ENCODE measurements at places on chromosomes 3 and 15.

- DNase-seq: no peak
These were observed 36.5 kb upstream of the CPB1 start for GRCh38 chr3:148790851-148791735.

DNA sequence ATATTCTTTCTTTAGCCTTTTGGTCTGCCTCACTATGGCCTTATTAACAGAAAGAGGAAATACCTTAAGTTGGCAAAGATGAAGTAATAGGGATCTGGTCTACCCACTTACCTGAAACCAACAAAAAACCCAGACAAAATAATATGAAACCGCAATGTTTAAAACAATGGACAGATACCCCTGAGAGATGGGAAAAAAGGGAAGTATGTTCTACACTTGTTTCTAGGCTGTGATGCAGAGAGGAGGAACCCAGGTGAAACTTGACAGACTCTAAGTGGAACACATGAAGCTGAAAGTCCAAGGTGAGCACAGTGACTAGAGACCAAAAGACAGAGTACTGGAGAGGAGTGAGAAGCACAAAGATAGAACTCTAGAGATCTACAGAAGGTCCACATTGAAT, 78.4 kb downstream of the NR2E3 start:
- DNase-seq: no peak

- DNase-seq: no peak
These were observed 150.1 kb upstream of the LRRN1 start for GRCh38 chr3:3648988-3649679.

DNA sequence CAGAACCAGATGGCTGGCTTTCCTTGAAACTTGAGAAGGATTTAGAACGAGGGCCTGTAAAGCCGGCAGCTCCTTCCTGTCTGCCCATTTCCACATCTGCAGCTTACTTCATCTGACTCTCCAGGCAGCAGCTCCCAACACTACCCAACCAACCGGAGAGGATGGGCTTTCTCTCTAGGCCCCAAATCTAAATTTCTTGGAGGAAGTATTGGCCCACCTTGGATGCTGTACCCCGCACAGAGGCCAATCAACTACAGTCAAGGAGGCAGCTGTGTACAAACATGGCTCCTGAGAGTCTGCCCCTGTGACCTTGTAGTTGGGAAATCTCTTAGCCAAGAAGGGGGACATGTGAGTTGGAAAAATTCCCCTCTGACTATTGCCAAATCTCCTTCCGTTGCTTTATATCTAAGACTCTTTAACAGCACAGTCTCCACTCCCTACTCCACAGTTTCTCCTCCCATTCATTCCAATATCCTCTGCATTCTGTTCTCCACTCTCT, 8.0 kb upstream of the ACAP2 start:
- no peak for DNase-seq

GRCh38 chr3:171317171-171317570, 143.0 kb downstream of the TNIK start:
- DNase-seq: no peak

DNA sequence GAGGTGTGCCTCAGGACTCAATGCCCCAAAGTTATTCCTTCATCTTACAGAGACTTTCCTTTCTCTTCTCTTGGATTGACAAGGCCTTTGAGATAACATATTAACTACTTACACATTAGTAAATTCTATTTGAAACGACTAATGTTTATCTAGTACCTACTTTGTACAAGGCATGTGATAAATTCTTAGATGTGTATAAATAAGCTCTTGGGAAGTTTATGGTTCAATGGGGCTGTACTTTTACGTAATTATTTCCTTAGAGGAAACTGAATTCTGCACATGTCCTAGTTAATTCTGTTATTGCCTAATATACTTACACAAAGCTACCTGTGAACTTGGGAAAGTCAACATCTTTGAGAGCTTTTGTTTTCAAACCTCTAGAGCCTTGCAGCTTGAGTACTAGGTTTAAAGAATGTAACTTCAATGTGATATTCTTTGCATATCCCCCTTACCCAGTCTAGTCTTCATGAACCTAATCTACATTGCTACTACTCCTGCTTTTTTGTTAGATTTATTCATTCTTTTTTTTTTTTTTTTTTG, 58.5 kb upstream of the RAP2B start:
- DNase-seq: no peak

GRCh38 chr3:8575364-8576104, 69.1 kb downstream of the SSUH2 start:
- no peak for DNase-seq

DNA sequence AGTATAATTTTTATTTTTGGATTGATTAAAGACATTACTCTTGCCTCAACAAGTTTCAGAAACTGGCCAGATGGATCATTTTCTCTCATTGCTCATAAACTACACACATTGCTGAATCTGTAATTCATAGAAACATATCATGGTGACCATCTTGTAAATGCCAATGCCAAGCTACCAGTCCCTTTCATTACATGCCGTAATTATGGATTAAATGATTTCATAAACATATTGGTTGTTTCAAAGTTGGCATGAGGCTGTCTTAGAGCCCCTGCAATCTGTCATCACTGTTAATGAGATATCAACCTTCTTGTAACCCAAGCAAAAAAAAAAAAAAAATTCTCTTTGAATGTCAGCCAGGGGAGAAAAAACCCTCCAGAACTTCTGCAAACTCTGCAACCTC, 112.2 kb downstream of the DCLK3 start:
- no peak for DNase-seq

DNA sequence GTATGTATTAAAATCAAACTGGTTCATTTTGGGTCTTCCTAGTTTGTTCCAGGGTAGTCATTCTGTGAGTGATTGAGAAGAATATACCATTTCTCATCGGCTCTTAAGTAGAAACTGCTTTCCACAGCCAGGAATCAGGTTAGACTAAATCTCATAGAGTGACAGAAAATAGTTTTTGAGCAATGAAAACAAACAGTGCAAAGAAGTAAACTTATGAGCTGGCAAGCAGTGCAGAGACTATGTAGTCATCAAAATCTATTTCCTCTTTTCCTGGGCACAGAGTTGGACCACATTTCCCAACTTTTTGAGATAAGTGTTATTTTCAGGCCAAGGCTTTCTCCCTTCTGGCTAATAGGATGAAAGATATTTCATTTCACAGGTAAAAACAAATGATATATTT, 66.5 kb downstream of the UBE3A start:
- DNase-seq: no peak

- DNase-seq: no peak
These were observed 9.9 kb upstream of the EPB42 start for GRCh38 chr15:43230640-43231115.

DNA sequence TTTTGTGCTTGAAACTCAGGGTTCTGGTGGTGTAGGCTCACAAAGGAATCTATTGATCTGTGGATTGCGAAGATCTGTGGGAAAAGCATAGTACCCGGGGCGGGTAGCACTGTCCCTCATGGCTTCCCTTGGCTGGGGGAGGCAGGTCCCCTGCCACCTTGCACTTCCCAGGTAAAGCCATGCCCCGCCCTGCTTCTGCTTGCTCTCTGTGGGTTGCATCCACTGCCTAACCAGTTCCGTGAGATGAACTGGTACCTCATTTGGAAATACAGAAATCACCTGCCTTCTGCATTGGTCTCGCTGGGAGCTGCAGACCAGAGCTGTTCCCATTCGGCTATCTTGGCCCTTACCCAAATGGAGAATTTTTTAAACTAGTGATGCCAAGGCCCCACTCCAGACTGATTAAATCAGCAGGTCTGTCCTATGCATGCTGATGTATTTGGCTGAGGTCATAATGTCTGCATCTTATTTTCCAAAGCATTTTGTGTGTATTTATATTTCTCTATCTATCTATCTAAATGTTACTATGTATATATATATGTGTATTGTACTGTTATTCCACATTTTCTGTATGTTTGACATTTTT, 65.5 kb upstream of the SLC7A14 start:
- DNase-seq: no peak

DNA sequence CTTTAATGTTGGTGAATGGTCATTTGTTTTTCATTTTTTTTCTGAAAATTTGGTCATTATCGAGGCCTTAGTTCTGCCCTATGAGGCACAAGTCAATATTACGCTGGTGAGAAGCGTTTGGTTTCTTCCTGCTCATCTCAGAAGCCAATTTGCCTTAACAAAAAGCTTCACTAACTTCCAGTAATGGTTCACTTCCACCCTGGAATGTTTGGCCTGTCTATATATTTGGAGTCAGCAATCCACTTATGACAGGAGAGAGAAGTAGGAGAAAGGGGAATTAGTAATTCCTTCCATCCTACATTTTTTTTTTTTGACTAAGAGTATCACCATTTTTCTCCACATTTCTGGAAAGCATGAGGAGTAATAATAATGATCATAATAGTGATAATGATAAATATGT, 124.4 kb downstream of the DIPK2A start:
- DNase-seq: no peak

DNA sequence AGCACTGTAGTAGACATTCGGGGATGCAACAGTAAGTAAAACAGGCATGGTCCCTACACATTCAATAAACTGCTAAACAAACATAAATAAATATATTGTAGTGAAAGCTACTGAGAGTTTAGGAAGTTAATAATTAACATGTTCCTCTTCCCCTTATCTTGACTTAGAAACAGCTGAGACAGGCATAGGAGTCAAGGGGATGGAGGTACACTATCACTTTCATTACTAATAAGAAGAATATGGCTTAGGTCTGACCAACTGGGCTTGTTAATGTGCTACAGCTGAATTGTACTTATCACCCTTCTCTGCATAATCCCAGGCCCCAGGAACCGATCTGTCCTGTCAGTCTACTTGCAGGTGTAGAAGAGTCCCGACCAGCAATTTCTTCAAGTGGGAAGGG, 116.3 kb upstream of the DAZL start:
- DNase-seq: no peak

- DNase-seq: no peak
These were observed 132.7 kb upstream of the TPRG1 start for GRCh38 chr3:189038773-189039745.

GRCh38 chr3:94285872-94286271, 223.0 kb downstream of the NSUN3 start:
- DNase-seq: no peak

- DNase-seq: no peak
These were observed 29.9 kb downstream of the RBP1 start for GRCh38 chr3:139509631-139510030.

DNA sequence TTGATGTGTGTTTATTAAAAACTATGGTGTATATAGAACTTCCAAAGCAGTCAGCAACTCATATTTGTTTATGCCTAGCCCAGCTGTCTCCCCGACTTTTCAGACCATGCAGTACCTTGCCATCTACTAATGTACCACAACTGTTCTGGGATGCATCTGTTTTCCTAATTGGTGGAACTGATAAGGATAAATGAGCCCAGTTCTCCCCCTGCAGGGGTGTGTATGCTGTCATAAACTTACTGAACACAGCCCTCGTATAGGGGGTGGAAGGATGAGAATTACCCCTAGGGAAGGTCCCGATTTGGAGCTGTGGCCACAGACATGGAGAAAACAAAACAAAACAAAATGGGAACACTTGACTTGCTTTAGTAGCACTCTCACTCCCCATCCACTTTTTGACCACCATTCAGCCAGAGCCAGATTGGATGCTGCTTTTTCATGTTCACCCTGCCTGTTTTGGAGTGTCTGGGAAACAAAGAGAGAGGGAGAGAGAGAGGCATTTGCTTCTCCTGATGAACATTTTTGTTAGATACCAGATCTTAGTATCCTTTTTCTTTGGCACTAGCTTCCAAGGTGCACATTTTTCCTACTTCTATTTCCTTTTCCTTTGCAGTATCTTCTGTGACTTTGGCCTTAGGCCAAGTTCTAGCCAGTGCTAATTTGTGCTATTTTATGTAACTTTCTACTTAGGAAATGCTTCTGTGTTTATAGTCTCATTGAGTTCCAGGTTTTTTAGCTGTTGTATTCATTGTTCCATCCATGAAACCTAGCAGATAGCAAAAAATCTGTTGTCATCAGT, 29.1 kb downstream of the CADM2 start:
- DNase-seq: no peak

GRCh38 chr15:64782751-64783150, 7.4 kb upstream of the RBPMS2 start:
- no peak for DNase-seq

DNA sequence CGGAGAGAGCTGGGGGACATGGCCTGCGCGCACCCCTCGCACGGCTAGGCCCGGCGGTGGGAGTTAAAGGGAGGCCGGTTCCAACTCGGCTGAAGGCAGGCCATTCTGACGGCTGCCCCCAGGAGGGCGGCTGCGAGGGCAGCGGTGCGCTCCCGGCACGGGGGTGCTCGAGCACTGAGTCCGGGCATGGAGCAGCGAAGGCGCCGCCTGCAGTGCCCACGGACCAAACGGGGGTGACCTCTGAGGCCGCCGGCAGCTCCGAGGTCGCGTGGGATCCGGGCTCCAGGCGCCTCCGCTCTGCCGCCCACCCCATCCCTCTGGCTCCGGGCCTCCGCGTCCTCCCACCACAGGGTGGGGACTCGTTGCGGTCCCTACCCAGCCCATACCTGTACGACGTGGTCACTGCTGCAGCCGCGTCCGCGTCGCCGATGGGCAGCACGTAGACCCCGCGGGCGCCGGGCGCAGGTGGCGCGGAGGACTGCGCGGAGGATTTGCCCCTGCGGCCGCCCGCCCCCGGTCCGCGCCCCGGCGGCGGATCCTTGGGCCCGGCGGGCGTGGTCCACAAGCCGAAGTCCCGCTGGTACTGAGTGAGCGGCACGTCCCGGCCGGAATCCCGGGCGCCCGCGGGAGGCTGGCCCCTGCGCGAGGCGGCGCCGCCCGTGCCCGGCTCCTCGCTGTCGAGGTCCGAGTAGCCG, 469 bp downstream of the MAP6D1 start:
- DNase-seq: no peak

DNA sequence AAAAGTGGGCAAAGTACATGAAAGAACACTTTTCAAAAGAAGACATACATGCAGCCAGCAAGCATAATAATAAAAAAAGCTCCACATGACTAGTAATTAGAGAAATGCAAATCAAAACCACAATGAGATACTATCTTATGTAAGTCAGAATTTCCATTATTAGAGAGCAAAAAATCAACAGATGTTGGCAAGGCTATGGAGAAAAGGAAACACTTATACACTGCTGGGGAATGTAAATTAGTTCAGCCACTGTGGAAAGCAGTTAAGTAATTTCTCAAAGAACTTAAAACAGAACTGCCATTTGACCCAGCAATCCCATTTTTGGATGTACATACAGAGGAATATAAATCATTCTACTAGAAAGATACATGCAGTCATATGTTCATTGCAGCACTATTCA, 360.7 kb downstream of the NSUN3 start:
- no peak for DNase-seq

DNA sequence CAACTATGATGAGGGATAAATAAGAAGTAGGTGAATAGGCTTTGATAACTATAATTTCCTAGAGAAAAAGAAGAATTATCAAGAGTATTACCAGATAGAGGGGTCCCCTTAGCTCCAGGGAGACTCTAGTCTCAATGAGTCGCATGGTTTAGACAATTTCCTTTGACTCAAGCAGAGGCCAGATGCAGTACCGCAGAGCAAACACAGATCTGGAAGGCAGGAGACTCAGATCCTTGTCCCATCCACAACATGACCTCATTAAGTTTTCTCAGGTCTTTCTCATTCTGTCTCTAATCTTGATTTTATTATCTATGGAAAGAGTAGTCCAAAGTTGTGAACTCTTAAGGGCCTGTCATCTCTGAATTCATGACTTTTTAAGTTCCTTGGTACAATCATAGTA, 987.9 kb downstream of the NTRK3 start:
- no peak for DNase-seq
